ENCODE measurements at places on chromosomes 11 and 22. TPM values are rescaled to one million over a fixed set of nuclear protein-coding genes. Genes with fewer than 3 reads are reported as not detected.

RFPL1 gene
- not detected for total RNA-seq

EFCAB6 gene
- 0.94 TPM for total RNA-seq

SAAL1 gene
- 39.8 TPM for total RNA-seq

DNAJB7 gene
- total RNA-seq: not detected

APOL5 gene
- total RNA-seq: not detected
